ENCODE measurements at places on chromosomes 2 and 18. TPM values are rescaled to one million over a fixed set of nuclear protein-coding genes. Genes with fewer than 3 reads are reported as not detected.

DNA sequence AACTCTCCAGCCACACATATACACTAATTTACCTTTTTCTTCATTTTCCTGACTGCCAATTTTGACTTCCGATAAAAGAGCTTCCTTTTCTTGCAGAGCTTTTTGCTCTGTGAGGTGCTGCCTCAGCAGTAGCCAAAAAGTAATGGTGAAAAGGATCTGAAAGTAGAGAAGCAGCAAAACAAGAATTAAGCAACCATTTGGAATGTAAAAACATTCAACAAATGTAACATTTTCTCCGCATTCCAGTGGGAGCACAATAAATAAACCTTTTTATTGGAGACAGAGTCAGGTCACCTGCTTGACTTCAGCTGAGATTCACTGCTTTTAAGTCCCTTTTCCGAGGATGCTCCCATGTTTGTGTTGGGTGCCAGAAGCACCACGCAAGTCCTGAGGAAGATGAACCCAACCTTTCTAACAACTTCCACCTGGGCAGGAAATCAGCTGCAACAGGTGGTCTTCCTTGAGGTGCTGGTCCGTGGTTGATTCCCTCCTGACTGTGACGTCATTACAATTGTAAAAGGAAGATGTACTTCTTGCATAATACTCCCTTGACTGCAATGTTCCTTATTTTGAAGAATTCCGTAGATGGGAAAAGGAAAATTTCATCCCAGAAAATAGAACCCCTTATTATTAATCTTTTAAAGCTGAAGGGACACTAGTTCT, 265.5 kb downstream of the NAPG start:
- H3K4me3 ChIP-seq, result no peak overlapping the region
- no peaks in the 10 kb centered on the region for H3K27me3 ChIP-seq
- H3K27ac ChIP-seq, result no peak overlapping the region
- H3K36me3 ChIP-seq, result no peaks in the 10 kb centered on the region
- H3K4me1 ChIP-seq, result no peaks in the 10 kb centered on the region
- no peak for DNase-seq

- no peak overlapping the region for H3K4me3 ChIP-seq
- H3K36me3 ChIP-seq, result no peaks in the 10 kb centered on the region
- H3K27ac ChIP-seq, result no peak overlapping the region
- no peaks in the 10 kb centered on the region for H3K4me1 ChIP-seq
- no peaks in the 10 kb centered on the region for H3K27me3 ChIP-seq
Observed at GRCh38 chr2:179809606-179810005, 51.8 kb downstream of the ZNF385B start.

DNA sequence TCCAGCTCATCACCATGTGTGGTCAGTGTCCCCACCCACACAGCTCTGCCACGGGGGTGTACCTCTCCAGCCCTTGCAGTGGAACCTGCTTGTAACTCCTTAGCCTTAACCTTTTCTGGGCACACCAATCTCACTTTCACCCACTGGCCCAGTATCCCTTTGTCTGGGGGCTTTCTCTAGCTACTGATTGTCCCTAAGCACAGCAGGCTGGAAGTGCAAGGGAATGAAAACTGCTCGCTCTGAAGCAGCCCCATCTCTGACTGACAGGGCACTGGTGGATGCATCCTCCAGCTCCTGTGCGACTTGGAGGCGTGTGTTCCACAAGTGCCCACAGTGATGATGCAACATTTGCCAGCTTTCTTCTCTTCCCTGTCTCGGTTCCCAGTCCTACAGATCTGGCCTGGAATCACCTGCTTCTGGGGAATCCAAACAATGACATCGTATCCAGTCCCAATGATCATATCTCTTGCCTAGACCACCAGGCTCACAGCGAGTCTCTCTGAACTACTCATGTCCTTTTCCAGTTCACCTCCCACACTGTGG, 33.6 kb downstream of the SCTR start:
- H3K4me3 ChIP-seq, result no peak overlapping the region
- DNase-seq, result no peak
- H3K36me3 ChIP-seq, result no peaks in the 10 kb centered on the region
- H3K27me3 ChIP-seq, result no peaks in the 10 kb centered on the region
- no peaks in the 10 kb centered on the region for H3K4me1 ChIP-seq

DNA sequence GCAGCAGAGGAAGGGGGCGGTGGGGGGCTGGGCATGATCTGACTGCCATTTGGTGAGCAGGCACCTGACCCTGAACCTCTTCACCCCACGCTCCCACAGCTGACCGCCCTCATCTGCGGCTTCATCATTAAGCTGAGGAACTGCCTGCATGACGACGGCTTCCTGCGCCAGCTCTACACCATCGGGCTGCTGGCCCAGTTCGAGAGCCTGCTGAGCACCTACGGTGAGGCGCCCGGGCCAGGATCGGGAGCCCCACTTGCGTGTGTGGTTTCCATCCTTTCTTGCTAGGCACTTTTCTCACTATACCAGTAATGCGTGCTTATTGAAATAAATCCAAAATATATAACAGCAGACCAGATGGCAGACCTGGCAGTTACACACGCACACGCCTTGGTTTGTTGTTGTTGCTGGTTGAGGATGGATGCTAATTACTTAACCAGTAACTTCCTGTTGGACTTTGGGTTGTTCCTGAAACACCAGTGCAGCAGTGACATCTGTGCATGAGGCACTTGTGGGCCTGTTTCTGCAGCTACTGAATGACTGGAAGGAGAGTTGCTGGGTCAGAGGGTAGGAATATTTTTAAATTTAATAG, 43.7 kb downstream of the COA5 start:
- no peak overlapping the region for H3K4me3 ChIP-seq
- H3K36me3 ChIP-seq, result peaks cover 20% of the 10 kb centered on the region
- no peak overlapping the region for H3K27ac ChIP-seq

DNA sequence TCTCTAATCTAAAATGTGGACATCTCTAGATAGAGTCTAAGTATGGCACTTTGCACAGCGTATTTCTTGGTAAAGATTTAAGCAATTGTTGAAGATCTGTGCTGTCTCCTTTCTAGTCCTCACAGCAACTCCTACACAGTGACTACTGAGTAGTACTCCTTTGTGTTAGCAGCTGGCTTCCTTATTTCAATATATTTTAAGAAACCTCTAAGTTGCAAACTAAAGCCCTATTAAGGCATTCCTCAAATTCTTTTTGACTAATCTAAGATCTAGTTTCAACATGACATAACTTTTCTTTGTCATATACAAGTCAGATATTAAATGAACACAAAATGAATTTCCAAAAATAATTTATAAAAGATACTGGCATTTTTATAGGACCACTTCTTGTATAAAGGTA, 121.8 kb upstream of the DNAJC10 start:
- no peak overlapping the region for H3K27ac ChIP-seq
- H3K36me3 ChIP-seq, result no peaks in the 10 kb centered on the region

DNA sequence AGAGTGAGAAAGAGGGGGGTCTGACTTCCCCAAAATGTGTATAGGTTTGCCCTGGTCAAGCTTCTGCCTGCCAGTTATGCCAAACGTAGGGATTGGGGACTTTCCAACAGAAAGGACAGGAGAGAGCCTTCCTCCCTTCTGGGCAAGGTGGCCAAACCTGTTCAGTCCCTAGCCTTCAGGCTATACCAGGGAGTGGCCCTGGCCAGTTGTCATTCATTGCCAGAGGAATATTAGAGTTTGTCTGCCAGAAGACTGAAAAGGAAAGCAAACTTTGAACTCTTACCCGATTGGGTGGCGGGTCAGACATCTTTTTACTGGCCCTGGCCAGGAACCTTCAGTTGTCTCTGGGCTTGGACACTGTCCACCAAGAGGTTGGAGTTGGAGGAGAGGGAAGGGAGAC, 22.1 kb downstream of the RAB3GAP1 start:
- H3K4me3 ChIP-seq, result no peak overlapping the region
- H3K27me3 ChIP-seq, result no peaks in the 10 kb centered on the region

DNA sequence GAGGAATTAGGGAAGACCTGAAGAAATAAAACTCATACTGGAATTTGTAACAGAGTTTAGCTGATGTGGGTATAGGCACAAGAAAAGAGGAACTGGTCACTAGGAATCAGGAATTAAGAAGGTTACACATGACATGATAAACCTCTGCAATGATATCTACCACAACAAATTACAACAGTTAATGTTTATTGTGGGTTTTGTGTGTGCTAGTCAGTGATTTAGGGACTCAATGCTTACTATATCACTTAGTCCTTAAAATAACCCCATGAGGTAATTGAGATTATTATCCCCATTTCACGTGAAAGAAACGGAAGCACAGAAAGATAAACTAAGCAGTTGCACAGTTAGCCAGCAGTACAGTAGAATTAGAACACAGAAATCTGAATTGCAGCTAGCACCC, 415.8 kb upstream of the ZEB2 start:
- DNase-seq, result no peak
- no peaks in the 10 kb centered on the region for H3K36me3 ChIP-seq
- no peak overlapping the region for H3K27ac ChIP-seq
- no peaks in the 10 kb centered on the region for H3K4me1 ChIP-seq

GRCh38 chr2:233593201-233593600, 24.2 kb upstream of the UGT1A8 start:
- H3K27ac ChIP-seq, result no peak overlapping the region
- H3K4me1 ChIP-seq, result no peaks in the 10 kb centered on the region
- DNase-seq, result no peak
- no peaks in the 10 kb centered on the region for H3K27me3 ChIP-seq
- no peaks in the 10 kb centered on the region for H3K36me3 ChIP-seq

DNA sequence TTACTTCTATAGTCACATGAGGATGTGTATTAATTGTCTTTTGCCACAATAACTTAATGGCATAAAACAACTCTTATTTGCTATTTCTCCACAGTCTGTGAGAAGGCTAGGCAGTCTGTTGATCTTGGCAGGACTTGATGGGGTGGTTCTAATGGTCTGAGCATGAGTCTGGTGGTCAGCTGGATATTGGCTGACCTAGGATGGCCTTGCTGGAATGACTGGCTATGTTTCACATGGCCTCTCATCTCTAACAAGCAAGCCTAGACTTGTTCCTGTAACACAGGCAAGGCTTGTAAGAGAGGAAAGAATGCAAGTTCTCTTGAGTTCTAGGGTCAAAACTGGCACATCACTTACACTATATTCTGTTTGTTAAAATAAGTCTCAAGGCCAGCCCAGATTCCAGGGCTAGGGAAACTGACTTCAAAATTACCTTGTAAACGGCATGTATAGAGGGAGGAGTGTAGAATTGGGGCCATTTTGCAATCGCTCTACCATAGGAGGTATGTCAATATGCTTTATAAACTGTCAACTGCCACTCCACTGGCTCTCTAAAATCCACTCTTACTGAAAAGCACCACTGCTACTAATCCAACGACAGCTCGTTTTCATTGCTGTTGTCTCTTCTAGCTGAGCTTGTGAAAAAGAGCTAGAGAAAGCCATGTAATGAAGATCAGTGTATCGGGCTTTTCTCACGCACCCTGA, 325.0 kb upstream of the PKDCC start:
- H3K36me3 ChIP-seq, result no peaks in the 10 kb centered on the region
- H3K4me1 ChIP-seq, result no peaks in the 10 kb centered on the region
- H3K27ac ChIP-seq, result no peak overlapping the region
- H3K27me3 ChIP-seq, result no peaks in the 10 kb centered on the region
- no peak overlapping the region for H3K4me3 ChIP-seq

Gene KIF5C
- 14.3 TPM for total RNA-seq

Gene REV1
- total RNA-seq, result 54.7 TPM

Gene NDC80
- 2.4 TPM for total RNA-seq

Gene AQP12B
- total RNA-seq, result not detected
